ENCODE measurements at places on chromosomes 1 and 21.
A peak's percentile ranks its signal among the peaks of the same experiment; 100 is the strongest.

- no peak for DNase-seq
These were observed 28.5 kb upstream of the SERBP1 start for GRCh38 chr1:67458663-67459062.

DNA sequence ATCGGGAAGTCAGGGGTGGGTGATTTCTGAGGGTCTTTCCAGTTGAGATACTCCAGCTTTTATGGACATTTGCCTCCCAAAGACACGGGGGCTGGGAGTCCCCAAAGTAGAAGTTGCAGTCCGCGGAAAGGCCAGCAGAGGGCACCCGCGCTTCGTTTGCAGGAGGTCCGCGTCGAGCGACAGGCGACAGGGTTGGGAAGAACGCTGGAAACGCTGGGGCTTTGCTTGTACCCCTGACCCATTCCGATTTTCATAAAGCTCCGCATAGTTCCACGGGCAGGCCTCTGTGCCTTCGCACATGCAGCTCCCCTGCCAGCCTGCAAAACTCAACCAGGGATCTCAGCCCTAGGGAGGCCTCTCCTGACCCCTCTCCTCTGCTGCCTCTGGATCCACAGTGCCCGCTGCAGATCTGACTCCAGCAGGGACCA lies 44.2 kb upstream of the LAPTM5 start:
- peak; percentile 62 for DNase-seq

DNA sequence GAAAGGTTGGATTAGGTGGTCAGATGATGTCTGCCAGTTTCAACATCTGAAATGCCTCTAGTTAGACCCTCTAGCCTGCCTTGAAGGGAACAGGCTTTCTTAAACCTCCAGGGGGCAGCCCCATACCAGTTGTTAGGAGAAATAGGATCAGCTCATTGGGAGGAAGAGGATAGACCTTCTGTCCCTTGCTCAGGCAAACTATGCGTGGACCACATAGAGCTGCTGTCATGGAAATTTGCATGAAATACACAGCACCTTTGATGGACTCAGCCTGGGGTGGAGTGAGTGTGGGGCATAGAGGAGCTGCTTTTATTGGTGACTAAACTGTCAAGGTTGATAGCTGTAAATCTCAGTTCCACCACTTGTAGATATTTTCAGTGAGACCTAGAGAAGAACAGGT lies 38.4 kb upstream of the SPAG17 start:
- DNase-seq: no peak

- DNase-seq: no peak
These were observed 52.1 kb downstream of the OBSCN start for GRCh38 chr1:228259951-228260350.

DNA sequence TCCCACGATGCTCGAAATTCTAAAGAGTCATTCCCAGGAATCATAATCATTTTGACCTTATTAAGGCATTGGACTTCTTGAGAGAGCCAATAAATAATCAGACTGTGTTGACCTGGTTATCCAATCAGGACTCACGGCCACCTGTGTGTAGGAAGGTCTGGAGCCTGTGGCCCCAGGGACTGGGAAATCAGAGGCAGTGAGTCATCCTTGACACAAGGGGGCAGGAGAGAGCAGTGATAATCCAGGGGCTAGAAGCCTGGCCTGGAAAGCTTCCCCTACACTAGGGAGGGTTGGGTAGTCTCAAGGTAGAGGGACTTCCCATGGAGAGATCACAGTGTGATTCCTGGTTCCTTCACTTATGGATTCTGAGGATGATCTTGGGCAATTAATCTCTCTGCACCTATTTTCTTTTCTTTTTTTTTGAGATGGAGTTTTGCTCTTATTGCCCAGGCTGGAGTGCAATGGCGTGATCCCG lies 4.7 kb downstream of the MR1 start:
- DNase-seq: peak; percentile 66

GRCh38 chr21:39258207-39258606 lies 55.2 kb downstream of the BRWD1 start:
- no peak for DNase-seq

GRCh38 chr1:218259339-218259738 lies 25.8 kb upstream of the RRP15 start:
- DNase-seq: no peak

DNA sequence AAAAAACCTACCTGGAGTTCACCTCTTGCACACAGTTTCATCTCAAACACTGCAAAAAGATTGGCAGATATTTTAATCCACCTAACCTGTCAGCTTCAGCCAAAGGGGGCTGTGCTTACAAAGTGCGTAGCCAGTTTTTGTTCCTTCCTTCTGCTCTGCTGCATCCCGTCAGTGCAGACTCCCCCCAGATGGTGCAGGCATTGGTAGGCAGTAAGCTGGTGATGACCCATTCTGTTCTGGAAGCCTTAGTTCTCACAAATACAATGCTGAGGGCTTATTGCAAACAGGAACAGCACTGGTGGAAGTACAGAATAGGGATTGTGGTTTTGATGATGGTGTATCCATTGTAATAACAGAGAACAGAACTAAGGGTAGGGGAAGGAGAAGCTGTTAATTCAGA lies 239.5 kb downstream of the RYR2 start:
- no peak for DNase-seq

DNA sequence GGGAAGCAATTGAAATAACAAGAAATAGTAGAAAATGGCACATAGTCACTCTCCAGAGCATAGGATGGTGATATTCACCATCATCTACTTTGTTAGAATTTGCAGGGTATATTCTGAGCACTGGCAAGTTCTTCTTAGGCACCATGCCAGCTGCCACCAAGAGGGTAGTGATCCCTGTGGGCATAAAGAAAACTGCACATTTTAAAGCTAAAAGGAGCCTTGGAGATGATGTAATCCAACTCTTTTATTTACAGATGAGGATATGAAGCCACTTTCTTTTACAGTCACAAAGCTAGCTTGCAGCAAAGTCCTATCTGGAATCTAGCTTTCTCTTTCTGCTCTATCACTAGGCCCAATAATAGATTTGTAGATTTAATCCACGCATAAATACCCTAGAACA lies 69.0 kb downstream of the PTGER3 start:
- DNase-seq: peak; percentile 46

DNA sequence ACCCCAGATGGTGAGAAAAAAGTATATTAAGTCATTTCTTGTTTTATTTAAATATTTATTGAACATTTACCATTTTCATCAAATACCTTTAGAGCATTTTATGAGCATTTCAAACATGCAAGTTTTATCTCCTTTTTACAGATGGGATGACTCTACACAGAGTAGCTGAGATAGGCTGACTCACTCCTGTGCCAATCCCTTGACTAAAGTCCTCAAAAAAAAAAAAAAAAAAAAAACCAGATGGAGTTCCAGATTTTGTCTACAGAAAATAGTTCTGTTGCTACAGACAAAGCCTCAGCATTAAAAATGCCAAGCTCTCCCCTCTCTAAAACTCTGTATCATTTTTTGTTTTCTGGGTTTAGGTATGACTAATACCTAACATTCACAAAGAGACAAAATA lies 303.0 kb upstream of the PLD5 start:
- no peak for DNase-seq

DNA sequence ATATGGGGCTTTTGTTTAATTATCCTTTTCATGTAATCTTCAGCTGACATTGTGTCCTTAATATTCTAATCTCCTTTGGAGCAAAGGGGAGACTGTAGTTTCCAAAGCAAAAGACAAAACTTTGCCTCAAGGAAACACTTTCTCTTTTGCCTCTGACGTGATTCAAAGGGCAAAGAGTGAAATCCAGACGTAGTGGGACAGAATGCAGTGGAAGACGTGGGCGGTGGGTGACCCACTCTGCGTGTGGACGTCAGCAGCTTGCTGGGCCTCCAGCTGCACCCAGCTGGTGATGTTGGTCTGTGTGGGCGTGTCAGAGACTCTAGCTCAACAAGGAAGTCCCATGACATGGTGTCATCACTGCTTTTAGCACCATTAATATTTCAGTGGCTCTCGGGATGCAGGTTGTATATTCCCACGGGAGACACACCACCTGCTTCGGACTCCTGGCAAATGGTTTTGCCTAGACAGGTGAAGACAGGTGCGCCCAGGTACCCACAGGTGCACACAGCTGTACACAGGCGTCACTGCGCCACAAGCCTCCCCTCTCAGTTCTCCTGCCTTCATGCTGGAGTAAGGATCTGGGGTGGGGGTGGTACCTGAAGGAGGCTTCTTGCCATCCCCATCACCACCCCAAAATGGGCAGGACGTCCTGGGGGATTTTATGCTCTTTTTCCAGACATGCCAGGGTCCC lies 292.1 kb upstream of the VAMP3 start:
- DNase-seq: no peak

GRCh38 chr1:10692401-10693021 lies 103.9 kb downstream of the CASZ1 start:
- DNase-seq: peak; percentile 31

DNA sequence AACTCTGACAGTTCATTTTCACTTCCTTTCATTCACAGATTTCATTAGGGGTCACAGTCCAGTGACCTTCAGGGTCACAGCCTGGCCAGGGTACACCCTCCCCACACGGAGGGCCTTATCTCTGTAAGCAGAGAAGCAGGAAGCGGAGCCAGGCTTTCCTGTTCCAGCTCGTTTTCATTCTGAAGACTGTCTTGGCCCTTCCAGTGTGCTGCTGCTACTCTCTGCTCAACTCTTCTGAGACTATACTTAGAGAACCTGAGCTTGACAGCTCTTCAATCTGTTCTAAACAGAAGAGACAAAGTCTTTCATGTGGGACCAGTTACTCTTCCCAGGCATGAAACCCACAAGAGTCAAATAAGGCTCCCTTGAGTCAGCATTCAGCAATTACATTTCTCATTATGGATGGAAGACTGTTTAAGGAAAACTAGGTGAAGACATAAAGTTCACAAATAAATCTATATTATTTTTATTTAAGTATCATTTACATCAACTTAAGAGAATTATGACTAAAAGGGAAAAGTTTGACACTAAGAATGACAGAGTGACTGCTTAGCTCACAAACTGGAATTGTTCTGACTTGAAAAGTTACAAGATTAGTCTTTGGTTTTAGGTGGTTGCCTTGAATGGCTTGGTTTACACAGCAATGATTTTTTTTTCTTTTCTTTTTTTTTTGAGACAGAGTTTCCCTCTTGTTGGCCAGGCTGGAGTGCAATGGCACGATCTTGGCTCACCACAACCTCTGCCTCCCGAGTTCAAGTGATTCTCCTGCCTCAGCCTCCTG lies 4.8 kb upstream of the TDRD10 start:
- no peak for DNase-seq

DNA sequence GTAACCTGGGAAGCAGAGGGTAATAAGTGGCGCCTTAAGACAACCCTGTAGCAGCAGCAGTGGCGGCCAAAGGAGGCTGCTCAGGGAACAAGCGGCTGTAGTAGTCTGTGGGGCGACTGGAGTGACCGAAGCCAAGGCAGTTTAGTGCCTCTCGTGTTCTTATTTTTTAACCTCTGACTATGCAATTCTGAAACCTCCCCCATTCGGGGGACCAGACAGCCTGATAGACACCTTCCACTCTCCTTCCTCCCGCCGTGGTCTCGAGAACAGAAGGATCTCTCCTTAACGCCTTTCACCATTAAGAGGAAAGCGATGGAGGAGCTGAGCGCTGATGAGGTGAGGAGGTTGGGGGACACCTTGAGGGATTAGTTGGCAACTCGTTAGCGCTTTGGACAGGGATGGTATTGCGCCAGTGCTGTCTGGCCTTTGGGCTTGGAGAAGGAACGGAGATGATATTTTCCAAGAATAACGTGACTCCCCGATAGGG lies 644 bp downstream of the UBE4B start:
- DNase-seq: peak; percentile 21
